ENCODE measurements at places on chromosomes 5 and 9. TPM values are rescaled to one million over a fixed set of nuclear protein-coding genes. Genes with fewer than 3 reads are reported as not detected.

The C5orf58 gene
- not detected for total RNA-seq

The PLCXD3 gene
- 0.20 TPM for total RNA-seq

The IRX1 gene
- not detected for total RNA-seq

The PCDHA9 gene
- not detected for total RNA-seq

The FGD3 gene
- 25.7 TPM for total RNA-seq

The DRD1 gene
- not detected for total RNA-seq

The SLC46A2 gene
- not detected for total RNA-seq

The GARIN3 gene
- total RNA-seq, result not detected

DNA sequence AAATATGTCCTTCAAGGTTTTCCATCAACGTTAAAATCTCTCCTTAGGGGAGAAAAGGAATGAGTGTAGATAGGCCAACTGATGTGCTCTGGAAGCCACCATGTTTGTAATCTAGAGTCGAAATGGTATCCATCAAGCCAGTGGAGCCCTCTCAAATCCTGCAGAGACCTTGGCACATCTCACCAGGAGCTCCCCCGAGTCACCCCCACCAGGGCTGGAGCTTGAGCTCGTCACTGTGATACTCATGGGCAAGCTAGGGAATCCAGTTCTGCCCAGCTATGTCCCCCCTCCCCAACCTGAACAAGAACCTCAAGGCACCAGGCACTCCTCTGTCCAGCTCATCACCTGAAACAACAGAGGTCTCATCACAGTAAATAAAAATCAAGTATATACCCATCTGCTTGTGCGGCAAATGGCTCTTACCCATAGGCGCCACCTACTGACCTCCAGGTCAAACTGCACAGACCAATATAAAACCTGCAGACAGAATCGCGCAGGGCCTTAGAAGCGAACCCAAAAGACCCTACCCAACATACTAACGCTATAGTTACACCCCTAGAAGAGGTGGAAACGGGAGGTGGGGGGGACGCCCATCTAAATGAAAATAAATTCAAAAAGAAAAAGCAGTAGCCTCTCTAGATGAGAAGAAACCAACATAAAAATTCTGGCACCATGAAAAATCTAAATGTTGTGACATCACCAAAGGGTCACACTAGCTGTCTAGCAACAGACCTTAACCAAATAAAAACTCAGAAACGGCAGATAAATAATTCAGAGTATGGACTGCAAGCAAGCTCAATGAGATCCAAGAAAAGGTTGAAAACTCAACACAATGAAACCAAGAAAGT lies 75.0 kb downstream of the TTC39B start:
- no peak for DNase-seq

DNA sequence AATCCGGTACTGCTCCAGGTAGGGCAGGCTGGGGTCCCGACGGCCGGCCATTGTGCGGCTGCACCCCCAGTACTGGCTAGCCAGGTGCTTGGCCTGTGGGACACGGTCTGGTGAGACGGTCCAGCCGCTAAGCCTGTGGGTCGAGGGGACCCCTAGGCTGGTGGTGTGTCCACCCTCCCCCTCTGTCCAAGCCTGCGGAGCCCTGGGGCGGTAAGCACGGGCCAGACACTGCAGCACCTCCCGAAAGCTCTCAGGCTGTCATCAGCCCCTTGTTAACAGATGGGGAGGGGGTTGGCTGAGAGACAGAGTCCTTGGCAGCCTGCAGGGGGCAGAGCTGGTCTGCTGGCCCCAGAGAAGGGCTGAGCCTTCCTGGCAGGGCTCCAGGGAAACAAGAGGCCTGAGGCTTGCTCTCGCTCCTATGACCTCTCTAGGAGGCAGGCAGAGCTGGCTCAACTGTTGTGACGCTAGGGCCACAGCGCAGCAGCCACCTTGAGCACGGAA lies 11.8 kb upstream of the MRNIP start:
- peak; percentile 59 for DNase-seq

GRCh38 chr9:107737987-107738743 lies 248.6 kb upstream of the KLF4 start:
- no peak for DNase-seq

DNA sequence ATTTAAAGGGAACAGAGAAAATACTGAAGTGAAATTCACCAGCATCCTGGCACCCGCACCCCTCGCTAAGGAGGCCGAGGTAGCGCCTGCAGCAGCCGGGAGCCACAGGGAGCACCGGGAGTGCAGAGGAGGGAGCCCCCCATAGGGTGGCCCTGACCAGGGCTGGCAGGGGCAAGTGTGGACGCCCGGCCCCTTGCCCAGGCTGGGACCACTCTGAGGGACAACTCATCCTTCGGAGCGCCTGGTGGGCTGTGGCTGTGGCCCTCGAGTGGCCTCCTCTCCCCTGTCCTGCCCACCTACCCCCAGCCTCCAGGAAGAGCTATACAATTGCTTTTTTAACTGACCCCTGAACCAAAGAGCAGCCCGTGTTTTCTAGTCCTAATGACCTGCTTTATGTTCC lies 47.0 kb downstream of the PLEKHG4B start:
- DNase-seq, result no peak

GRCh38 chr5:125336401-125336800 lies 590.0 kb upstream of the ZNF608 start:
- no peak for DNase-seq

DNA sequence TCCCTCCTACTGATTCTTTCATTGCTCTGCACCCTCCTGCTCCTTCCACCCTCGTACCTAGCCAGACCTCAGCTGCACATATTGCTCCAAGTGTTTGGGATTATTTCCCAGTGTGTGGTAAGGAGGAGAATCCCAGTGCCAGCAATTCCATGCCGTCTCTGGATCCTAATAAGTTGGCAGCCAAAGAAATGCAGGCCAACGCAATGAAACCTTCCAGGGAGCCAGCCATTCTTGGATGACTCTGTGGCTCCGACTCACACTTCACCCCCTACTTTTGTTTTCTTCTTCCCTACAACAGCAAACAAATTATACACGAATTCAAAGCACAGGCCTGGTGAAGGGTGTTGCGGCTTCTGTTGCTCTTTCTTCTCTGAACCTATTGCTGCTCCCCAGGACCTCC lies 82.5 kb upstream of the SLC1A3 start:
- DNase-seq, result no peak

GRCh38 chr9:95506428-95506677 lies 10.4 kb downstream of the PTCH1 start:
- DNase-seq, result no peak

GRCh38 chr5:10596886-10597451 lies 33.1 kb downstream of the ANKRD33B start:
- no peak for DNase-seq

GRCh38 chr5:173537228-173537627 lies 79.2 kb downstream of the BOD1 start:
- no peak for DNase-seq

DNA sequence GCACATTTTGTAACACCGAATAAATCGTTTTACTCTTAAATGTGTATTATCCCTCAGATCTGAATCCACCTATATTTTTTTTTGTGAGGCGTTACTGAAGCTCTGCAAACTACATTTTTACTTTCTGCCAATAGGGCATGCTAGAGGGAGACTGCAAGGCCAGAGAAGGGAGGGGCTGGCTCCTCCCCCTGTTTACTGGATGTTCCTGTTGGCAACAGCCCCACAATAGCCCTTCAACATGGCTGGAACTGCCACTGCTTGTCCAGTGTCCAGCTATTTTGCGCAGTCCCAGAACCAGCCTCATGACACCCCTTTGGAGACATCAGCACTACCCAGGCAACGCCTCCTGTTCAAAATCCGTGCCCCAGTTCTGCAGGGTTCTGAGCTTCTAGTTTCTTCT lies 85.4 kb upstream of the MIER3 start:
- DNase-seq, result peak; percentile 57

DNA sequence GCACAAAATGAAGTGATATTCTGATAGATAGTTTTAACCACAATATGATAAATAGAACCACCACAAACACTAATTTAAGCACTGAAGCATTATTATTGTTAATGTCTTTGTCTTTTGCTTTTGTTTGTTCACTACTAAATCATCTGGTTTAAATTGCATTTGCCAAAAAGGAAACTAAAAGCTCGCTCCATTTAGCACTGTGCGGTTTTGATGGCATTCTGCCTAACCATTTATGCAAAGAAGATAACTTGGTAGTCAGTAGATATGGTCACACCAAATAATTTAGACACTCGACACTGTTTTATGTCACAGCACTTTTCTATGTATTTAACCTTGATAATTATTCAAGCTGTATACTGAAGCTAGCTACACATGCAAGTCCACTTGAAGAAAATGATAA lies 849.8 kb upstream of the CDH6 start:
- DNase-seq, result no peak

DNA sequence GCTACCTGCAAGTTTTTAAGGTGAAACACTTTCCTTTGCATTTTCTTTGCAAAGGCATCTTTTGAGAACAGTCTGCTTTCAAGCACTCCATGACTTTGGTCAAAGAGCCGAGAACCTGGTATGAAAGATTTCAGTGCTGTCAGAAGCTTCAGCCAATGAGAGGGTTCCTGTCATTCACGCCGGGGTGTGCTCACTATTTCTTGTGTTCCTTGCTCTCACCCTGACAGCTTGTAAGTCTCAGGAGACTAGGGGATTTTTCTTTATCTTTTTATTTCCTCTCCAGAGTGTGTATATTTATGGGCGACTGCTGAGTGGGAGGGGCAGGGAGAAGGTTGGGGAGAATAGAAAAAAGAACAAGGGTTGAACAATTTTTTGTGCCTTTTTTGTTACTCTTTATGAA lies 334.0 kb downstream of the PSAT1 start:
- DNase-seq, result no peak

- DNase-seq, result no peak
Observed at GRCh38 chr5:181036816-181037364, 3.2 kb upstream of the BTNL9 start.

GRCh38 chr9:1219284-1219683 lies 169.1 kb downstream of the DMRT2 start:
- no peak for DNase-seq

Data from Caco-2 (cell line).